Activated CD8-positive, alpha-beta T cell treated with anti-CD3 and anti-CD28 coated beads, Interleukin-2, amount 10 ng/mL, durations not matched to agents 7 days and 5 days (primary cell): ENCODE measurements at places on chromosomes 13 and 19.

DNA sequence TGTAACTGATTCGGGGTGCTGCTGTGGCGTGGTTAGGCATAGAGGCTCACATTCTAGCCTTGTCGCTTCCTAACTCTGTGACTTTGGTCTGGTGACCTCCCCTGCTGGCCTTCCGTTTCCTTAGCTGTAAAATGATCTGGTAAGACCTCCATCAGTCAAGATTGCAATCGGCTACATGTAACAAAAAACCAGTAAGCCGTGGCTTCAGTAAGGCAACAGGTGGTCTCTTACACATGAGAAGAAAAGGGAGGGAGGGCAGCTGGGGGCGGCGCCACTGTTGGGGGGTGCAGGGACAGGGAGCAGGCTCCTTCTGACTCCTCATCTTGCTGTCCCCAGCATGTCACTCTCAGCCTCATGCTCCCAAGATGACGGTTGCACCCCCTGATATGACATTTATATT is 148.0 kb downstream of the SIPA1L3 start:
- H3K4me3 ChIP-seq: no peak overlapping the region
- no peak for DNase-seq
- no peaks in the 10 kb centered on the region for H3K27me3 ChIP-seq
- H3K27ac ChIP-seq: no peak overlapping the region
- H3K36me3 ChIP-seq: no peaks in the 10 kb centered on the region

DNA sequence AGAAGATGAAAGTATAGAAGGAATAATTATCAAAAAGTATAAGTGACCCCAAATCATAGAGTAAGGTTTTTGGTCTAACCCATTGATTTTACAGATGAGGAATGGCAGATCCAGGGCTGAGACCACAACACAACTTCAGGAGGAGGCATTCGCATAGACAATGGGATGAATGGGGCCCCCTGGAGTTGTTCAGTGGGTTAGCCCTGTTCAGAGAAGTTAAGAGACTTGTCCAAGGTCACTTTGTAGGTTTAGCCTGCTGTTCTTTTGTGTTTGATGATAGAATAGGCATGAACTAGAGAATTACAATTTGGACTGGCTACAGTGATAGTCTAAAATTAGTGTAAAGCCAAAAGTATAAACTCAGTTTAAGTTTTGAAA is 233.9 kb downstream of the KCNRG start:
- H3K4me3 ChIP-seq: no peak overlapping the region
- H3K36me3 ChIP-seq: no peaks in the 10 kb centered on the region
- peaks cover 11% of the 10 kb centered on the region for H3K27me3 ChIP-seq
- no peak for DNase-seq
- peak overlapping the region; percentile 60 for H3K27ac ChIP-seq
- H3K4me1 ChIP-seq: peaks cover 32% of the 10 kb centered on the region

- peaks cover 8% of the 10 kb centered on the region for H3K27me3 ChIP-seq
- H3K36me3 ChIP-seq: peaks cover 10% of the 10 kb centered on the region
- no peak overlapping the region for H3K27ac ChIP-seq
- DNase-seq: no peak
- H3K4me1 ChIP-seq: peaks cover 35% of the 10 kb centered on the region
Measured at GRCh38 chr13:51557875-51558612, 26.2 kb upstream of the WDFY2 start.

DNA sequence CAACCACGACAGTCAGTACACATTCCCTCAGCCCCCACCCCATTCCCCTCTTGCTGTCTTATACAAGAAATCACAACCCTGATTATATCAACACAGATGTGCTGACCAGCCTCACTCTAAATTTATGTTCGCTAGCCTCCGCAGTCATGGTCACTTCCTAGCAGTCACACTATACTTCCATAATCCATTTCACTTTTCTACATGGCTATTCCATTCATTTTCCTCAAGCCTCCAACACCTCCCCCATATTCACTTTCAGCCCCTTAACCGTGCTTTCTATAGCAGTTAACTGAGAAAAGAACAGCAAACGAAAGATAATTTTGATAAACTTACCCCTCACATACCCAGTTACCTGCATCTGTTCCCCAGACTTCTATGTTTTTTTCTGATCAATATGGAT is 8.4 kb downstream of the LSM14A start:
- H3K4me1 ChIP-seq: peaks cover 68% of the 10 kb centered on the region
- peak overlapping the region; percentile 12 for H3K27ac ChIP-seq
- DNase-seq: no peak
- peaks cover 55% of the 10 kb centered on the region for H3K36me3 ChIP-seq
- H3K27me3 ChIP-seq: no peaks in the 10 kb centered on the region

GRCh38 chr13:42652642-42653415 is 78.9 kb downstream of the TNFSF11 start:
- no peak overlapping the region for H3K27ac ChIP-seq
- no peaks in the 10 kb centered on the region for H3K4me1 ChIP-seq
- H3K36me3 ChIP-seq: no peaks in the 10 kb centered on the region
- no peak for DNase-seq

DNA sequence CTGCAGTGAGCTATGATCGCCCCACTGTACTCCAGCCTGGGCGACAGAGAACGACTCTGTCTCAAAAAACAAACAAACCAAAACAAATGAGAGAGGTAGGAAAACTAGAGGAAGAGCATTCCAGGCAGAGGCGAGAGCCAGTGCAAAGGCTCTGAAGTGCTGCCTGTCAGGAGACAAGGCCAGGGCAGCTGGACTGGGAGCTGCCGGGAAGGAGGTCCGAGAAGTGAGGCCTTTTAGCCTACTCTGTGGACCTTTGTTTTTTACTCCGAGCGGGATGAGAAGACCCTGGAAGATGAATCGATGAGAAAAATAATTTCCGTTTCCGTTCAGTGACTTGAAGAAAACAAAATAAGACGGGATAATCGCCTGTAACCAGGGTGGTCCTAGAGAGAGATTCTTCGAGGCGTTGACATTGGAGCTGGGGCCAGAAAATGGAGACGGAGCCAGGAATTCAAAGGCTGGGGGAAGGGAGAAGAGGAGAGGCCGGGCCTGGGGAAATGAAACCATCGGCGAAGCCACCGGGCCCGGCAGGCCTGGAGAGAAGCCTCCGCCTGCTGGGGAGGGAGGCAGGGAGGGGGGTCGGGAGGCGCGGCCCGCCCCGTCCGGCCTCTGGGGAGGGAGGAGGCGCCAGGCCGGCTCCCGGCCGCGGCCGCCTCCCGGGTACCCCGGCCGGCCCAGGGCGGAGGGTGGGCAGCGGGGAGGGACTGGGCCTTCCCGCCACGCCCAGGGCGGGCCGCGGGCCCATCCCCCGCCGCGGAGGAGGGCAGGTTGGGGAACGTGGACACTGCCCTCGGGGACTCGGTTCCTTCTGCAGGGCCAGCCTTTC is 7.8 kb upstream of the SERTAD1 start:
- peaks cover 15% of the 10 kb centered on the region for H3K4me1 ChIP-seq
- H3K27me3 ChIP-seq: no peaks in the 10 kb centered on the region
- H3K36me3 ChIP-seq: no peaks in the 10 kb centered on the region
- peak overlapping the region; percentile 84 for H3K4me3 ChIP-seq

DNA sequence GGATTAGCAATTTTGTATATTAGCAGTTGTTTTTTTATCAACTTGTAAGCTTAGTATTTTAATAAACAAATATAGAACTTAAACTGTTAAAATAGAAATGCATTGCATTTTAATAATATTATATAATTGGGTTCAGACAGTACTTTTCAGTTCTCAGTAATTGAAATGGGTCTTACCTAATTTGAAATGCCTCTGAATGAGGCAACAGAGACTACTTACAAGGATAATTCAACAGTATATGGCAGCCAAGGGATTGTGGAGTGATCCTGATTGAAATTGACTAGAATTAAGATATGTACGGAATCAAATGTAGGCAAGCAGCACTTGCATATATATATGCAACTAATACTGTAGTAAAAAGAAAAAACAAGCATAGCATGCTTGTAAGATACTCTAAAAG is 1503.9 kb upstream of the MIR17HG start:
- no peak overlapping the region for H3K4me3 ChIP-seq
- H3K27ac ChIP-seq: no peak overlapping the region
- no peaks in the 10 kb centered on the region for H3K4me1 ChIP-seq
- no peak for DNase-seq
- H3K36me3 ChIP-seq: no peaks in the 10 kb centered on the region

- no peak overlapping the region for H3K27ac ChIP-seq
- no peaks in the 10 kb centered on the region for H3K36me3 ChIP-seq
- DNase-seq: no peak
- no peak overlapping the region for H3K4me3 ChIP-seq
- H3K4me1 ChIP-seq: no peaks in the 10 kb centered on the region
Measured at GRCh38 chr13:81017513-81018152, 676.7 kb upstream of the SPRY2 start.

DNA sequence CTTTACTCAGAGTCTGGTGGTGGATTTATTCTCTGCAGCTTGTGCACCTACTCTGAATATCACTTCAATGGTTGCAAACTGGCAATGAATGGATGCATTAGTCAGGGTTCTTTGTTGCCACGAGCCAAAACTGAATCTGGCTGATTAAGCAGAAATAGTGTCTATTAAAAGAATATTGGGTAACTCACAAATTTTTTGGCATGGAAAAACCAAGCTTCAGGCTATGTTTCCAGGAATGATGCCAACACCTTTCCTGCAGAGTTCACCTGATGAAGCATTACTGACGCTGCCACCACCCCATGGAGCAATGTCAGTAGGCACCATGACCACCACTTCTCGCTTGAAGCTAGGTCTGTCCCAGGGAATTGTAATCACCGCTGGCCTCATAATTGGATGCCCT is 597.8 kb upstream of the SLC10A2 start:
- no peaks in the 10 kb centered on the region for H3K27me3 ChIP-seq
- no peak for DNase-seq
- no peaks in the 10 kb centered on the region for H3K4me1 ChIP-seq
- no peak overlapping the region for H3K27ac ChIP-seq

DNA sequence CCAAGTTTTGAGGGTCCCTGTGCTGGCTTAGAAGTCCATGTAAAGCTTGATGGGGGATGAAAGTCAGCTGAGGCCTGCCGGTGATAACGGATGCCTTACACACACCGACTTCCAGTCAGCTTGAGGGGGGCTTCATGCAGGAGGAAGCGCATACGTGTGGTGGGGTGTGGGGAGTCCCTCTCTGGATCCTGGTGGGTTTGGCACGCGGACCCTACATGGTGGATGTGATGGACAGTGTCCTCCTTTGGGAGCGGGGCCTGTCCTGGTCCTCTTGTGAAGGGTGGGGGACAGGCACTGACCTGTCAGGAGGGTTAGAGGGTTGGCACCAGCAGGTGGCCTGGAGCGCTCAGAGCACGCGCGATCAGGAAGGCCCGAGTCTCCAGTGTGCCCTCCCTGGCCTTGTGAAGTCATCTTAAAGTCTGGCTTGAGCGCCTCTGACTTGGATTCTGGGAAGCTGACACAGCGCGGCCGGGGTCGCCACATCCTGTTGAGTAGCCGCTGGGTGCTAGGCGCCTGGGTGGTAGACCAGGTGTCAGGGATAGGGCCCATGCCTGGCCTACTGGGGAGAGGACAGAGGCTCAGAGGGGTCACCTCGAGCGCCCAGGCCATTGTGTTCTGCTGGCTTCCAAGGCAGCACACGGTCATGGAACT is 2.9 kb downstream of the DAZAP1 start:
- peak overlapping the region; percentile 92 for H3K27ac ChIP-seq
- peak; percentile 31 for DNase-seq
- no peaks in the 10 kb centered on the region for H3K27me3 ChIP-seq
- H3K36me3 ChIP-seq: peaks cover 39% of the 10 kb centered on the region

DNA sequence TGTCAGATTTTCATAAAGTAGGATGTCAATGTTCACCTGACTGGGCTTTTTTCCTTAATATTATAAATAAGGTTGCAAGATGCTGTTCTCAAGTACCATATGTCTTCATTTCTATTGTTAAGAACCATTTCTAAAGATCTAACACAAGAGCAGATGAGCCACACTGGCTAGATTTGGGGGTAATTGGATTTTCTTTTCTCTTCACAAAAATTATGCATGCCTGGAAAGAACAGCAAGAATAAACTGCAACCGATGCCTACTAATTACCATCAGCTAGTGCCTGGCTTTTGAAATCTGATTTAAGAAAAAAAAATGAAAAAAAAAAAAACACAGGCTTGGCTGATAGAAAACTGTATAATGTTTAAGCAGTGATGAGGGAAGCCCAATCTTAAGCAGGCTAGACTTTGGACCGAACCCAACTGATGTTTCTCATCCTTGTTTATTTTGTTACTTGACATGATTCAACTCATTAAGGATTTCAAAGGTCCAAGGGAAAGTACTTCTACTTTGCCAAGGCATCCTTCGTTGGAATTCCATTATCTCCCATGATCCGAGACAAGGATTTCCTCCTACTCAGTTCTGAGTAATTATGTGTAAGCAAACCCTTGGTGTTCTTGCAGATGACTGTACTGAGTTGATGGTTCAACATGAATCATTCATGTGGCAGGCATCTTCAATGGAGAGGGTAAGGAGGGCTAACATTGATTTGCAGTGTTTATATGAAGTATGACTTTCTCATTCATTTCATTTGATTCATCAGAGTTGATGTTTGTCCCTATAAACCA is 300.5 kb downstream of the SPRY2 start:
- H3K27ac ChIP-seq: no peak overlapping the region
- H3K4me3 ChIP-seq: no peak overlapping the region
- DNase-seq: no peak
- no peaks in the 10 kb centered on the region for H3K4me1 ChIP-seq
- no peaks in the 10 kb centered on the region for H3K27me3 ChIP-seq

DNA sequence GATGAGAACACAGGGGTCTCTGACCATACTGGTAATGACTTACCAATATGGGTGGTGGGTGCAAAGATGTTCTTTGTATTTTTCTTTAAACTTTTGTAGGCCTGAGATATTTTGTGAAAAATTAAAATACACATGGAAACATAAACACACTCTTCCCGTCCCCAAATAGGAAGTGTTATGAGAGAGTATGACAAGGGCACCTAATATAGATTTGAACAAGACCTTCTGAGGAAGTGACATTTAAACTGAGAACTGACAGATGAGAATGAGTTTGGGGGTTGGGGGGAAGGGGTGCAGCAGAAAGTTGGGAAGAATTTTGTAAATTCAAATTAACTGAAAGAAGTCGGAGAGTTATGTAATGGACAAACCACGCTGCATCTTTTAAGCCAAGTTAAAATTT is 224.2 kb downstream of the RGCC start:
- H3K4me1 ChIP-seq: no peaks in the 10 kb centered on the region
- H3K36me3 ChIP-seq: peaks cover 22% of the 10 kb centered on the region

DNA sequence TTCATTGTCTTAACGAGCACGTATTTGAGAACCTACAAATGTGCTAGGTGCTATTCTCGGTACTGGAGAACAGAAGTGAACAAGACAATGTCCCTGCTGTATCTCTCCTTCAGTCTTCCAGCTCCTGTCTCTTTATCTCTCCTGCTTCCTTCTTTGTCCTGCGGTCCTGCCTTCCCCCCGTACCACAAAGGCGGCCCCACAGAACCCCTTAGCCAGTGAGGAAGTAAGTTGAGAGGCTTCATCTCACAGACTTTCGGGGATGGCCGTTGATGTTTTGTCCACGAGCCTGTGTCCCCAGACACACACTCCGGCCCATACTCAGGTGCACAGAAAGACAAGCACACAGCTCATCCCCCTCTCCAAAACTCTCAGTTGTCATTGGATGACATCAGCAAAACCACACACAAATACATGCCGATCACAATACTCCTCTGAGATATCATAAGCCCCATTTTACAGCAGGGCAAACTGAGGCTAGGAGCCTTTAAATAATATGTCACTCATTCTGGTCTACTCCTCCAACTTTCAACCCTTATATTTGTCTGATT is 507 bp upstream of the SWSAP1 start:
- DNase-seq: no peak
- H3K4me3 ChIP-seq: no peak overlapping the region
- no peak overlapping the region for H3K27ac ChIP-seq
- H3K36me3 ChIP-seq: peaks cover 24% of the 10 kb centered on the region
- H3K27me3 ChIP-seq: no peaks in the 10 kb centered on the region

GRCh38 chr19:29771708-29772414 is 39.9 kb upstream of the CCNE1 start:
- H3K27me3 ChIP-seq: no peaks in the 10 kb centered on the region
- DNase-seq: peak; percentile 31
- H3K27ac ChIP-seq: no peak overlapping the region
- no peaks in the 10 kb centered on the region for H3K36me3 ChIP-seq
- H3K4me1 ChIP-seq: peaks cover 13% of the 10 kb centered on the region
